NCI-H1417 (cell line): ENCODE measurements at places on chromosomes 2 and 18.
A peak's percentile ranks its signal among the peaks of the same experiment; 100 is the strongest.

DNA sequence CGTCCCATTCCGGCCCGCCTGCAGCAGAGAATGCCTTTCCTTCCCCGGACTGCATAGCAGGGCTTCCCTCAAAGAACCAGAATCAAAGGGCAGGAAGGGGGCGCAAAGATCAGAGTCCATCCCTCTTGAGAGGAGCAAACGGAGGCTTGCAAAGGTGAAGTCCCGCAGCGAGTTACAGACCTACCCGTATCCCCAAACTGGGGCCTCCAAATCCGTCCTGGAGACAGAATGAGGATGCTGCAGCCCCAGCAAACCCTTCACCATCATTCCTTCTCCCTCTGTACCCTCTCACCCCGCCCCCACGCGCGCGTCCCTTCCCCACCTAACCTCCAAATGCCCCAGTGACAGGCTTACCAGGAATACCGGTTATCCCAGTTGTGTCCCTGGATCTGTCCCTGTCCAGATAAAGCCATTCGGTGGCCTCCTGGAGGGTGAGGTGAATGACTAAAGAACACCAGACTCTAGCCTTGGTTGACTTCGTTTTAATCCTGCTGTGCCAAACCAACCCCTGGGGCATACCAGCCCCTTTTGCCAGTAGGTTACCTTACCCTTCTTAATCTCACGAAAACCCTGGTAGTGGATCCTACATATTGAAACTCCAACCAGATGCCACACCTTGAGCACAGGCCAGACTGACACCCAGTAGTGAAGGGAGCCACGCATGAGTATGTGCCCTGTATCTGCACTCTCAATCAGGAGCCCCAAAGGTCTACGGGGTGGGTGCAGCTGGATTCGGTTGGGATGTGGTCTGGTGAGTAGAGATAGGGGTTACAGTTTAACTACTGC is 961 bp upstream of the SLC40A1 start:
- DNase-seq: peak; percentile 50

DNA sequence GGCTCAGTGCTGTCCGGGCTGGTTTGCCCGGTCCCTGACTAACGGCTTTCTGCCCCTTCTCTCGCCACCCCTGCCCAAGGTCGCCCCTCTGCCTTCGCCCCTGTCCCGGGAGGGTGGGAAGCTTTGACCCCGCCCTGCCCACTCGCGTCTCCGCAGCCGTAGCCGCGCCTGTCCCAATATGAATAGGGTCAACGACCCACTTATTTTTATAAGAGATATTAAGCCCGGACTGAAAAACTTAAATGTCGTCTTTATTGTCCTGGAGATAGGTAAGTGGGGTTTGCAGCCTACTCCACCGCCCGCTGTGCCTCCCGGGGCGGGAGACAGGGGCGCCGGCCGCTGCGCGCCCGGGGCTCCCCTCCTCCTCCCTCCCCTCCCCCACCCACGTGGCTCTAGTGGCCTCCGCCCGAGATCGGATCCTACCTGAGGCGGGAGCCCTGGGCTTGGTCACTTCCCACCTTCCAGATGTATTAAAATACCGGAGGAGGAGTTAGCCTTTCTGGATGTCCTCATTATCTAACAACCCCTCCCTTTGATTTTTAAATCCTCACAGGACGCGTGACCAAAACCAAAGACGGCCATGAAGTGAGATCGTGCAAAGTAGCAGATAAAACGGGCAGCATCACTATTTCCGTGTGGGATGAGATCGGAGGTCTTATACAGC is 633 bp downstream of the NABP1 start:
- DNase-seq: peak; percentile 31

GRCh38 chr2:39368846-39369245 is 68.2 kb downstream of the MAP4K3 start:
- no peak for DNase-seq

GRCh38 chr18:47121146-47121545 is 29.2 kb downstream of the HDHD2 start:
- no peak for DNase-seq

DNA sequence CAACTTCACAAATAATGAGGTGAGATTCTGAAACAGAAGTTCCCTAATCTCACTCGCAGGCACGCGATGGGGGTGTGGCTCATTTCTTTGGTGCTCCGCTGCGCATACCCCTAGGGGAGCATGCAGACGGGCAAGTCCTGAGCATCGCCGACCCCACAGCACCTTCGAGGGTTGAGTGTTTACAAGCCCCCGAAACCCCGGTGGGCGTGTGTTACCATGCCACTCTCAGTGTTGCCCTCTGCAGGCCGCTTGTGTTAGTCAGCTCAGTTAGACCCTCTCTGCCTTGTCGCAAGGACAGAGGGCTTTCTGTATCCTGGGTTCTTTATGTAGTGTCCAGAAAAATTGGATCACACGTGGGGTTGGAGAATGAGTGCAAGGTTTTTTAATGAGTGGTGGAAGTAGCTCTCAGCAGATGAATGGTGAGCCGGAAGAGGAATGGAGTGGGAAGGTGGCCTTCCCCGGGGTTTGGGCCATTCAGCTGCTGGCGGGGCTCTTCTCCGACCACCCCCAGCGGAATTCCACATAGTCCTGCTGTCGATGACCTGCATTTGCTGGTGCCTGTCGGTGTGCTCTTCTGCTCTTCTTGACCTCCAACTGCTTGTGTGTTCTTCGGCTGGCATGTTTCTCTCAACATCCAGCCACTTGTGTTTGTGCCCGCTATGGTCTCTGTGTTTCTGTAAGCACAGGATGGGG is 191.3 kb downstream of the RPRM start:
- no peak for DNase-seq

DNA sequence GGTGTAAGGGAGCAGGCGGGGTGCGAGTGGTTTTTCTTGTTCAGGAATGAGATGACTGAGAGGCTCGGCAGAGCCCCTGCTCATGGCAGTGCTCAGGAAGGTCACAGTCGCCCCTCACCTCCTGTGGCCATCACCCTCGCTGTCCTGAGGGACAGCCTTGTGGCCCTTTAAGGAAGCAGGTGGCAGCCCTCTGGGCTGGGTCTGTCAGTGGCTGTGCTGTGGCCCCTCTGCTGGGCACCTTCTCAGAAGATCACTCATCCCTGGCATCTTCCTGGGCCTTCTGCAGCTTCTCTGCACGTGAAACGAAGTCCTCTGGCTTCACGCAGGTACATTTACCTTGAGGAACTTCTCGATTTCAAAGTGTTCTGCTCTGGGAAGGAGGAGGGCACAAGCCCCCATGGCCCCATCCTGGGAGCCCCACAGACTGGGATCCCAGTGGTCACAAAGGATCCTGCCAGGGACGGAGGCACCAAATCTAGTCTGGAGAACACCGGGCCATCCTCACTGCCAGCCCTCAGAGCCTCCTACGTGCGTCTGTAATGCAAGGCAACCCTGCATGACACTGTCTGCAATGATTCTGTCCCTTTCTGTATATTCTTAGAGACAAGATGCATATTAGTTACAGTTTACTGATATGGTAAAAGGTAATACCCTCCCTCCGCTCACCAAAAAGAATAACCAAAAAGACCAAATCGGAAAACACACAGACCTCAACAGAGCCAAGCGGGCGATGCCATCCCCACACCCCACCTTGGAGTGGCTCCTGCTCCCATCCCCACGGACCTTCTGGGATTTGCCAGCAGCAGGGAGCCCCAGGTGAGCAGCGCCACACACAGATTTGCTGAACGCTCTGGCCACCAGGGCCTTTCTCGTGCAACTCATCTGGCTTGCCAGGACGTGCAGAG is 25.9 kb upstream of the FAHD2A start:
- no peak for DNase-seq
